ENCODE measurements at places on chromosomes 7 and 10.
A peak's percentile ranks its signal among the peaks of the same experiment; 100 is the strongest.

DNA sequence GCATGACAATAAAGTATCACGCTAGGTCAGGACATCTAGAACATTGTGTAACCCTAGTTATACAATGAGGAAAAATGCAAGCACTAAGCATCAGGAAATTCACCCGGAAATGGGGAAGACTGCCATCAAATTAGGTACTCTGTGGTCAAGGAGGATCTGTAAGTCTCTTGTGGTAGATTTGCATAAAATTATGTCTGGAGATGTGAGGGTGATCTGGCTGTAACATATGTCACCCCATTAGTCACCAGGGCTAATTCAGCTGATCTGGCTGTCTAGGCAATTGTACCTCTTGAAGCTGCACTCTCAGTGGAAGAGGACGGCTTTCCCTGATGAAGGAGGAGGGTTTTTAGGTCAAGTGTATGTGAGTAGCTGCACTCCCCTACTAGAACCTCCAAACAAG, 14.8 kb downstream of the AKR1D1 start:
- no peak for DNase-seq

- DNase-seq: no peak
These were observed 28.4 kb upstream of the FKBP9 start for GRCh38 chr7:32928785-32929298.

GRCh38 chr7:99140813-99141212, 3.1 kb downstream of the SMURF1 start:
- no peak for DNase-seq

DNA sequence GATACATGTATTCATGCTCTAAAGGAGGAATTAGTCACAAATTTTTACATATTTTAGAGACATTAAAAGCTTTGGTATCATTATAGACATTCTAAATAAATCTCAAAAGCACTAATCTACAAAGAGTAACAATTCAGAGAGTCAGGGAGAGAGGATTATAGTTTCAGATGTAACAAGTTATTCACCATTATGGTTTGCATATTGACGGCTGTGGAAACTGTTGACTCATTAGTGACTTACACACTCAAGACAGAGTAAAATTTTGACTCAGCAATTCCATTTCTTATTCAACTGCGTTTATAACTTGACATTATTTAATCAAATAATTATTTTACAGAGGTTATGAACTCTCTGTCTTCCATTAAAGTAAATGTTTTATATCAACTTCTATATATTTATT, 95.4 kb upstream of the SEMA3C start:
- DNase-seq: no peak

GRCh38 chr7:143492043-143492471, 14.4 kb downstream of the TAS2R41 start:
- DNase-seq: peak; percentile 79

GRCh38 chr10:103472005-103472404, 7.0 kb downstream of the CALHM3 start:
- DNase-seq: no peak

- no peak for DNase-seq
These were observed 131.1 kb downstream of the KCND2 start for GRCh38 chr7:120404042-120404441.

DNA sequence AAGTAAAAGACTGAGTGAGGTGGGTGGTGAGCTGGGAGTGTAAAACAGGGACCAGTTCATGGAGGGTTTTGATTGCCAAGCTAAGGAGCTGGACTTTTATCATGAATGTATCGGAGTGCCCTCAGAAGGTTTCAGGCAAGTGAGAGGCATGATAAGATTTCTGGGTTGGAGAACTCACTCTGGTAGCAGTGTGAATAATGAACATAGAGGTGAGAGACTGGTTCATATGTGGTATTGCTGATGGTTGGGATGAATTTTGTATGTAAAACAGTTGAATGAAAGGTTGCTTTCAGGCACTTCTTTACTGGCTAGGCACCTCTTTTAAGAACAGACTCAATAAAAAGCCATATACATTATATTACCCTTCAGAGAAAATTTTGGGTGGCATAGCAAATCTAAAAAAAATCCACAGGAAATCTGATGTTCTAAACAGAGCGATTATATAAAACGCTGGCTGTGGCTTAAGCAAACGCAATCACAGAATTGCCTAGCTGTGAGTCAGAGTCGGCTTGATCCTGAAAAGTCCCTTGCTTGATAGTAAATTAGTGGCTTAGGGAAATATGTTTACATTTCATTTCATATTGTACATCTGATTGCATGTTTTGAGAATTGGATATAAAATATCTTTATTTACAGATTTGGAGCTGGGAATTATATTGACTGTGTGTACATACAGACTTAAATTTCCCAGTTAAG, 92.9 kb upstream of the HDAC9 start:
- DNase-seq: no peak

DNA sequence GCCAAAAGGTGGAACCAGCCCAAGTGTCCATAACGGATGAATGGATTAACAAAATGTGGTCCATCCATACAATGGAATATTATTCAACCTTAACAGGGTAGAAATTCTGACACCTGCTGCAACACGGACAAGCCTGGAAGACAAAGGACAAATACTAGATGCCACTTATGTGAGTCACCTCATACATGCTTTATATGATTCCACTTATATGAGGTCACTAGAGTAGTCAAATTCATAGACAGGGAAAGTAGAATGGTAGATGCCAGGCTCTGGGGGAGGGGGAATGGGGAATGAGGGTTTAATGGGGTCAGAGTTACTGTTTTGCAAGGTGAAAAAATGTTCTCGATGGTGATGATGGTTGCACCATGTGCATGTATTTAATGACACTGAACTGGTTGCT, 34.0 kb upstream of the CYTH3 start:
- DNase-seq: no peak

DNA sequence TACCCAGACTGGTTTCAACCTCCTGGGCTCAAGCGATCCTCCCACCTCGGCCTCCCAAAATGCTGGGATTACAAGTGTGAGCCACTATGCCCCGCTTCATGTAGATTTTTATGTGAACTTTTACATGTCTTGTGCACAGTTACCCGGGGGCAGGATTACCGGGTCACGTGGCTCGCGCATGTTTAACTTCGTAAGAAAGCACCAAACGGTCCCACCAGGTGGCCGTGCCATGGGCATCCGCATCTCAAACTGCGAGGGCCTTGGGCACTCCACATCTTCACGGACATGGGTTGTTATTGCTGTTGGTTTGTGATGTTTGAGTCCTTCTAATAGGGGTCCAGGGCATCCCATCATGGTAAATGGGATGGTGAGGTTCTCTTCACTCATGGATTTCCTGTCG, 636.6 kb upstream of the FOXK1 start:
- no peak for DNase-seq

DNA sequence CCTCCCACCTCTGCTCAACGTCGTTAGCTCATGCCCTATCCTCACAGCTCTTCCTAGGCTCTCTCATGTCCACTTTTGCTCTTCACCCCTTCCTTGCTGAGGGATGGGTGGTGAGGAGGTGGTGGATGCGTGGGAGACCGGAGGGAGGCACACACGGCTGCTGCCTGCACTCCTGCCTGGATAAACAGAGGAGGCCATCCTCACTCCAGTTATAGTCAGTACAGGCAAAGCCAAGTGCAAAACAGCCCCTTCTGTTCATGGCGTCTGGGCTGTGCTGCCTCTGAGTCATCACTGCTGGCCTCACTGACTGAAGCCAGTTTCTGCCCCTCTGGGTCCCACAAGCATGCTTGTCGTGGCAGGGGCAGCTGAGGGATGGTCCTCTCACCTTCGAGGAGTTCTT, 31.9 kb upstream of the LRRC4 start:
- DNase-seq: no peak

GRCh38 chr10:12921163-12921562, 80.3 kb downstream of the CCDC3 start:
- no peak for DNase-seq

DNA sequence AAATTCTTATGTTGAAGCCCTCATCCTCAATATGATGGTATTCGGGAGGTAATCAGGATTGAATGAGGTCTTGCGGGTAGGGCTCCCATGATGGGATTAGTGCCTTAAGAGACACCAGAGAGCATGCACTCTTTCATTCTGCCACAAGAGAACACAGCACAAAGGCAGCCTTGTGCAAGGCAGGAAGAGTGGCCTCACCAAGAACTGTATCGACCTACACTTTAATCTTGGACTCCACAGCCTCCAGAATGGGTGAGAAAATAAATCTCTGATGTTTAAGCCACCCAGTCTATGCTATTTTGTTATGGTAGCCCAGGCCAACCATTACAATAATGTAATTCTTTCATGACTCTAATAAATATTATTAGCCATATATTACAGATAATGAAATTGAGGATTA, 8.4 kb downstream of the SEM1 start:
- DNase-seq: no peak

GRCh38 chr7:74069790-74070618, 13.6 kb upstream of the LIMK1 start:
- DNase-seq: no peak

DNA sequence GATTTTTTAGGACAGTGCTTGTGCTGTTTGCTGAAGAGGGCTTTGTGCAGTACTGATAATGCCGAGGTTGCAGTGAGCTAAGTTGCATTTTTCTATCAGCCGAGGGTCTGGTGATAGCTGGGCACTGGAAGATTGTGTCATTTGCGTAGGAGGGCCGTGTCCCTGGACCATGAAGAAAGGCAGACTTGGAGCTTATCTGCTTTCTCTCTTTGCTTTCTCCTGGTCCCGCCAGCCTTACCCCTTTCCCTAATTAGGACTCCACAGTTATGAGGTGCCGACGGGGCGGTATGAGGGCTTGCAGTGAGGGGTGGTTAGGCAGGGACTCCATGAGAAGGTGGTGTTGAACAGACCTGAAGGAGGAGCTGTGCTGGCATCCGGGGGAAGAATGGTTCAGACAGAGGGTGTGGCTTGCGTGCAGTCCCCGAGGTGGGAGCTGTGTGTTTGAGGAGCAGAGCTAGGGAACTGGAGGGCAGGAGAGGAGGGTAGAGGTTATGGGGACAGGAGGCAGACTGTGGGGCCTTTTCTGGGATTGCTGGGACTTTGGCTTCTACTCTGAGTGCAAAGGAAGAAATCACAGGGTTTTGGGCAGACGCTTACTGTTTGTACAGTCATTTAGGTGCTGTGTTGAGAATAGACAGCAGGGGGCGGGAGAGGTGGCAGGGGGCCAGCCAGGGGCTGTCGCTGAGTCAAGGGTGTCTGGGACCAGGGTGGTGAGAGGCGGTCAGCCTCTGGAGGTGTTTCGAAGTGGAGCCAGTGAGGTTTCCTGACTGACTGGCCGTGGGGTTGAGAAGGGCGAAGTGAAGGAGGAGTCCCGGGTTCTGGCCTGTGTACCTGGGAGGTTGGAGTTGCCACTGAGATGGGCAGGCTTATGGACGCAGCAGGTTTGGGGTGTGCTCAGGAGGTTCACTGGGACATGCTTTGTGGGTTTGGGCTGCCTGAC, 43.4 kb downstream of the PRF1 start:
- DNase-seq: peak; percentile 91

- no peak for DNase-seq
These were observed 62.6 kb downstream of the TACR2 start for GRCh38 chr10:69353977-69354635.

DNA sequence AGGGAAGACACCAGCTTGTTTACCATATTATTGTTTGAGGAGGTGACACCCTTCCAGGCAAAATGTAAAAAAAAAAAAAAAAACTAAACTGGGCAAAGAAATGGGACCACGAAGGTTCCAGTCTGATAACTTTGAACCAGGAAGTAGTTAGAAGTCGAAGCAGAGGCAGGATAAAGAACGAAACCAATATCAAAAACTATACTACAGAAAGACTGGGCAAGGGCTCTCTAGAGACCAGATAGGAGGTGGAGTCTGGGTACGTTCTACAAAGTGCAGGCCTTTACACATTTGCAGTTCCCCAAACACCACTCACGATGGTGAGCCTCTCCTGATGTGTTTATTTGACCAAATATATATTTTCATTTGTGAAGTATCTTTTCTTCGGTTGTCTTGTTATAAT, 125.7 kb upstream of the CDK1 start:
- no peak for DNase-seq

DNA sequence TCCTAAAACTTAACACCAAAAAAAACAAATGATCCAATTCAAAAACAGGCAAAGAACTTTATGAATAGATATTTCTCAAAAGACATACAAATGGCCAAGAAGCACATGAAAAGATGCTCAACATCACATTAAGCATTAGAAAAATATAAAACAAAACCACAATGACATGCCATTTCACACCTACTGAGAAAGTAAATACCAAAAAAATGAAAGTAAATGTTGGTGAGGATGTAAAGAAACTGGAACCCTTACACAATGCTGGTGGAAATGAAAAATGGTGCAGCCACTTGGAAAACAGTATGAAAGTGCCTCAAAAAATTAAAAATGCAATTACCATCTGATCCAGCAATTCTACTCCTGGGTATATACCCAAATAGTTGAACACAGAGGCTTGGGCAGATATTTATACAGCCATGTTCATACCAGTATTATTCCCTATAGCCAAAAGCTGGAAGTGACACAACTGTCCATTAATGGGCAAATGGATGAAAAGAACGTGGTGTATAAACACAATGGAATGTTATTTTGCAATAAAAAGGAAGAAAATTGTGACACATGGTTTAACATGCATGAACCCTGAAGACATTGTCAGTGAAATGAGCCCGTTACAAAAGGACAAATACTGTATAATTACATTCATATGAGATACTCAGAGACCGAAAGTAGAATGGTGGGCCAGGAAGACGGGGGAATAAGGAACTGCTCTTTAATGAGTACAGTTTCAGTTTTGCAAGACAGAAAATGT, 89.0 kb downstream of the JMJD1C start:
- DNase-seq: no peak

GRCh38 chr10:77618117-77618516, 19.5 kb downstream of the KCNMA1 start:
- DNase-seq: no peak

DNA sequence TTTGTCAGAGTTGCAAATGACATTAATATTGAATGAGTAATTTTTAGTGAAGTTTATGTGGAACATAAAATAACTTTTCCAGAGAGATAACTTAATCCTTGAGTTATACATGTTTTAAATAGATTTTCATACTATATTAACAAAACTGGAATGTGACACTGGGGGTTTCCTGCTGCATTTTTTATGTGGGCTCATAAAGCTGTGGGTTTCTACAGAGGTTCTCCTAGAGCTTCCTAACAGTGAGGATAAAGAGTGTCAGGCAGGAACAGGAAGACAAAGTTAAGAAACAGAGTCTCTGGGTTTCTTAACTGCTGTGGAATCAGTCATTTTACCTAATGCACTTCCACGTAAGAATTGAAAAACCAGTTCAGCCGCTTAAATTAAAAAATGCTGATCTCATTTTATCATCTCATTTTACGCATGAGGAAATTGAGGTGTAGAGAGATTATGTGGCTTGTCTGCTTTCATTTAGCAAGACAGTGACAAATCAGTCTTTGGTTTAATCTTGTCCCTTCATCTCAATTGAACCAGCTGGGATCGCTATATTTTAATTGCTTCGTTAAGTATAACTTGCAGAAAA, 5.0 kb downstream of the CD36 start:
- DNase-seq: no peak

GRCh38 chr7:156147756-156148504, 335.7 kb upstream of the SHH start:
- DNase-seq: no peak

- DNase-seq: no peak
These were observed 4.1 kb upstream of the RELN start for GRCh38 chr7:103993551-103993950.

GRCh38 chr7:66639773-66640172, 11.1 kb downstream of the KCTD7 start:
- DNase-seq: peak; percentile 54

GRCh38 chr7:66758950-66759628, 18.6 kb downstream of the RABGEF1 start:
- DNase-seq: no peak

Measured in K562 (cell line).